Activated naive CD8-positive, alpha-beta T cell treated with anti-CD3 and anti-CD28 coated beads, Interleukin-2, amount 10 ng/mL, durations not matched to agents 7 days and 5 days (primary cell): ENCODE measurements at places on chromosomes 2 and 18. TPM values are rescaled to one million over a fixed set of nuclear protein-coding genes. Genes with fewer than 3 reads are reported as not detected.

CD8B gene
- total RNA-seq = 483 TPM

ALPI gene
- not detected for total RNA-seq

HAAO gene
- total RNA-seq = 0.28 TPM

PRKAG3 gene
- total RNA-seq = not detected

UGT1A3 gene
- not detected for total RNA-seq

VWA3B gene
- not detected for total RNA-seq

ONECUT2 gene
- total RNA-seq = not detected

NXPH2 gene
- total RNA-seq = not detected

GEN1 gene
- 31.1 TPM for total RNA-seq

GPR75 gene
- total RNA-seq = 3.3 TPM

MAP3K19 gene
- total RNA-seq = not detected

NYAP2 gene
- total RNA-seq = not detected

LYG1 gene
- total RNA-seq = 2.5 TPM

PELI1 gene
- total RNA-seq = 25.7 TPM

DNA sequence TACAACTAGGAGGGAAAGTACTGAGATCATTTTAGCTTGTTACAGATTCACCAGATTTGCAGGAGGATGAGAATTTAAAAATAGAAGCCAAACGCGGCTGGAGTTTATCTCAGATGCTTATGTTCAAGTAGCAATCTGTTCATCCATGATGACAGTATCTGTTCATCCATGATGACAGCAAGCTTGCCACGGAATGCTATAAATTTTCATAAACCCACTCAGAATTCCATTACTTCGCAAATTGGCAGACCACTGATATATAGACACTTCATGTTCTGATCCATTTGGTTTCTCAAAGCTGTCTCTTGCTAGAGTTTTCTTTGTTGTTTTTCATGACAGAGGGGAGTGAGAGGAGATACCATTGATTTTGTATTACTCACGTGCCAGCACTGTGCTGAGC, 84.2 kb downstream of the GAREM1 start:
- no peak overlapping the region for H3K27ac ChIP-seq
- H3K4me1 ChIP-seq = no peaks in the 10 kb centered on the region
- H3K4me3 ChIP-seq = no peak overlapping the region
- H3K36me3 ChIP-seq = no peaks in the 10 kb centered on the region
- H3K27me3 ChIP-seq = peaks cover 17% of the 10 kb centered on the region

GRCh38 chr2:111032721-111033429, 87.8 kb upstream of the BCL2L11 start:
- DNase-seq = no peak
- no peaks in the 10 kb centered on the region for H3K36me3 ChIP-seq
- no peak overlapping the region for H3K4me3 ChIP-seq
- H3K4me1 ChIP-seq = peaks cover 3% of the 10 kb centered on the region
- no peak overlapping the region for H3K27ac ChIP-seq

DNA sequence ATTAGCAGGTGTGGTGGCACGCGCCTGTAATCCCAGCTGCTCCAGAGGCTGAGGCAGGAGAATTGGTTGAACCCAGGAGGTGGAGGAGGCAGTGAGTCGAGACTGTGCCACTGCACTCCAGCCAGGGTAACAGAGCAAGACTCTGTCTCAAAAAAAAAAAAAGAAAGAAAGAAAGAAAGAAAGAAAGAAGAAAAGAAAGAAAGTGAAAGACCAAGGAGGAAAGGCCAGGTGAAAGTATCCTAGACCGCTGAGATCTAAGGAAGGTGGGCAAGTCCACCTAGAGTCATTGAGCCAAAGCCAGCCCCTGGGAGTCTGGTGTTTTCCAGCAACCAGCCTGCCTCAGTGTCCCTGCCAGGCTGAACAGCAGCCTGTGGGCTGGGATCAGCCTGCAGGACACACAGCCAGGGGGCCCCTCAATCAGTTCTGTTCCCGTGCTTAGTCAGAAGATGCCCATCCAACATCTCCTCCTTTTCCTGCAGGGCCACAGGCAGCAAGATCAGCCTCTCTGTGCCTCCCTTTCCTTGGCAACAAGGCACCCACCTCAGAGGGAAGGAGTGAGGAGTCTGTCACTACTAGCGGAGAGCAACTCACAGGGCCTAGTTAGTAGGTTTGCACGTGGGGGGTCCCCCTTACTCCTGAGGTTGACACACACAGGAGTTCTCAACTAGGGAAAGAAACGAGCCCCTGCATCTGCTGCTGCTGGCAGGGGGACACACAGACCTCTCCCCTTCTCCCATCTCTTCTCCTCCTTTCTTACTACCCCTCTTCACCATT, 64.1 kb downstream of the SMAD7 start:
- peak overlapping the region; percentile 61 for H3K27ac ChIP-seq
- no peaks in the 10 kb centered on the region for H3K36me3 ChIP-seq
- peak; percentile 13 for DNase-seq

GRCh38 chr2:116952254-116952653, 862.2 kb upstream of the DDX18 start:
- no peaks in the 10 kb centered on the region for H3K4me1 ChIP-seq
- no peak overlapping the region for H3K27ac ChIP-seq
- no peak for DNase-seq
- H3K36me3 ChIP-seq = no peaks in the 10 kb centered on the region

DNA sequence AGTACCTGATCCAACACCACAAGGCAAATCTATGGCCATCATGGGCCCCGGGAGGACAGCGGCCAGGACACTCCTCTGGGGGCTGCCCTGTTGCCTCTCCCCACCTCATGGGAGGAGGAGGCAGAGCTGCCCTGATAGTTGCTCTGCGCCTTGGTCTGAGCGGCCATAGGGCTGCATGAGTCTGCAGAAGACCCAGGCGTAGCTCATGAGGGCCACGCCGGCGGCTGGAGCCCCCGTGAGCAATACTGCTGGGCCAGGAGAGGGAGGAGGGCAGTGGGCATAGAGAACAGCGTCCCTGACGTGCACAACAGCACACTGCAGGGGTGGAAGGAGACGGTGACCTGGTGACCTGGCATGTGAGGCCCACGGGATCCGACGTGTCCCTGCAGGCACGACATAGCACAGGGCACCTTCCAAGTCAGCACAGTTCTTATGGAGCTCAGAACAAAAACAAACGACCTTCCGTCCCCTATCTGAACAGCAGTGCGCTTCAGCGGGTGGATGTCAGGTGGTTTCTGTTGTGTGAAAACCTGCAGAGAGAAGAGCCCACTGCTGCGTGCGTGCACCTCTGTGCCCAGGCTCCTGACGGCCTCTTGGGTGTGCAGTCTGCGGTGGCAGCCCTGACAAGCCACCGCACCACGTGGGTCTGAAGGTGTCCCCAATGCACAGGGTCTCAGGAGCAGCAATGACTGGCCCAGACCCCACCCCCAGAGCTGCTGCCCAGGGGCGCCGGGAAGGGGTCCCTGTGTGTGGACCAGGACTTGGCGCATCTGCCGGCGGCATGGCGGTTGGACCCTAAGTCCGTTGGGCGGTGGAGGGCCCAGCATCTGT, 13.0 kb downstream of the STK25 start:
- no peak overlapping the region for H3K27ac ChIP-seq
- no peaks in the 10 kb centered on the region for H3K36me3 ChIP-seq
- no peak for DNase-seq
- H3K4me3 ChIP-seq = no peak overlapping the region
- no peaks in the 10 kb centered on the region for H3K27me3 ChIP-seq
- H3K4me1 ChIP-seq = no peaks in the 10 kb centered on the region

- H3K27me3 ChIP-seq = no peaks in the 10 kb centered on the region
- no peak for DNase-seq
- no peaks in the 10 kb centered on the region for H3K36me3 ChIP-seq
- H3K4me1 ChIP-seq = no peaks in the 10 kb centered on the region
- H3K27ac ChIP-seq = no peak overlapping the region
- no peak overlapping the region for H3K4me3 ChIP-seq
These were observed 259.6 kb upstream of the THUMPD2 start for GRCh38 chr2:40038646-40039045.

GRCh38 chr18:12401881-12402280, 5.8 kb upstream of the PRELID3A start:
- peaks cover 55% of the 10 kb centered on the region for H3K27me3 ChIP-seq
- no peak overlapping the region for H3K27ac ChIP-seq
- no peak for DNase-seq
- no peak overlapping the region for H3K4me3 ChIP-seq

DNA sequence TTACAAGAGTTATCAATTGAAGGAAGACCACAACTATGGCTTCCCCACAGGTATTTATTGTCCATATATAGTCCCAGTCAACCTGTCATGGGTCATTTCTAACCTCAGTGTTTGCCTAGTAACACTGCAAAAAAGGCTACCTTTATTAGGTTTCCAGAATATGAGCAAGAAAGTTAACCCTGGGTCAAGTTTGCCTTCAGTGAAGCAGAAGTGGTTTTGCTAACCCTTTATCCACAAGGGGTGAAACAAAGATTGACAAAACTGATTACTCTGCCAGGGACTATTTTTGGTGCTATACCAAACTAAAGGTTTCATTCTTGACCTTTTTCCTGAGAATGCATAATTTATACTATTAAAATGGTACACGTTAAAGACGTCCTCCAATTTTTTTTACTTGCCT, 28.8 kb downstream of the SP100 start:
- peaks cover 61% of the 10 kb centered on the region for H3K4me1 ChIP-seq
- peaks cover 60% of the 10 kb centered on the region for H3K36me3 ChIP-seq
- DNase-seq = no peak
- no peaks in the 10 kb centered on the region for H3K27me3 ChIP-seq

GRCh38 chr2:100940766-100941645, 61.1 kb upstream of the RPL31 start:
- peak overlapping the region; percentile 62 for H3K4me3 ChIP-seq
- H3K27me3 ChIP-seq = no peaks in the 10 kb centered on the region

DNA sequence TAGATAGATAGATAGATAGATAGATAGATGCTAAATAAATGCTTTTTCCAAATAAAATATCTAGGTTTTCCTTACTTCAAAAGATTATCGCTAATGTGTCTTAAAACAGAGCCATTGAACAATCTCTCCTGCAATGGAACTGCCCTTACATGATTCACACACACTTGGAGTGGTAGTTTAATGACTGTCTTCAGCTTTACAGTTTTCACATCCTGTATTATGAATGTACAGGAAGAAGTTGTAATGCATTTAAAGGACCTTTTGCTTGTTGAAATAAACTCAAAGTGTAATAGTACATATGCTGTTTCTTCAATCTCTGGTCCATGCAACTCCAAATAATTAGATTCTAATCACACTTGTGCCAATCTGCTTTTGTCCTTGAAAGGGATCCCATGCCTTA, 797.6 kb upstream of the CDH2 start:
- H3K27me3 ChIP-seq = no peaks in the 10 kb centered on the region
- H3K4me1 ChIP-seq = no peaks in the 10 kb centered on the region
- no peak overlapping the region for H3K27ac ChIP-seq
- no peak overlapping the region for H3K4me3 ChIP-seq

GRCh38 chr2:156763174-156763573, 327.0 kb downstream of the GPD2 start:
- no peak overlapping the region for H3K27ac ChIP-seq
- peaks cover 2% of the 10 kb centered on the region for H3K27me3 ChIP-seq
- peaks cover 2% of the 10 kb centered on the region for H3K4me1 ChIP-seq
- DNase-seq = no peak
- no peaks in the 10 kb centered on the region for H3K36me3 ChIP-seq

GRCh38 chr2:211741966-211742365, 796.6 kb downstream of the ERBB4 start:
- H3K27me3 ChIP-seq = no peaks in the 10 kb centered on the region
- no peak overlapping the region for H3K4me3 ChIP-seq
- no peaks in the 10 kb centered on the region for H3K36me3 ChIP-seq
- DNase-seq = no peak
- no peak overlapping the region for H3K27ac ChIP-seq
- no peaks in the 10 kb centered on the region for H3K4me1 ChIP-seq

DNA sequence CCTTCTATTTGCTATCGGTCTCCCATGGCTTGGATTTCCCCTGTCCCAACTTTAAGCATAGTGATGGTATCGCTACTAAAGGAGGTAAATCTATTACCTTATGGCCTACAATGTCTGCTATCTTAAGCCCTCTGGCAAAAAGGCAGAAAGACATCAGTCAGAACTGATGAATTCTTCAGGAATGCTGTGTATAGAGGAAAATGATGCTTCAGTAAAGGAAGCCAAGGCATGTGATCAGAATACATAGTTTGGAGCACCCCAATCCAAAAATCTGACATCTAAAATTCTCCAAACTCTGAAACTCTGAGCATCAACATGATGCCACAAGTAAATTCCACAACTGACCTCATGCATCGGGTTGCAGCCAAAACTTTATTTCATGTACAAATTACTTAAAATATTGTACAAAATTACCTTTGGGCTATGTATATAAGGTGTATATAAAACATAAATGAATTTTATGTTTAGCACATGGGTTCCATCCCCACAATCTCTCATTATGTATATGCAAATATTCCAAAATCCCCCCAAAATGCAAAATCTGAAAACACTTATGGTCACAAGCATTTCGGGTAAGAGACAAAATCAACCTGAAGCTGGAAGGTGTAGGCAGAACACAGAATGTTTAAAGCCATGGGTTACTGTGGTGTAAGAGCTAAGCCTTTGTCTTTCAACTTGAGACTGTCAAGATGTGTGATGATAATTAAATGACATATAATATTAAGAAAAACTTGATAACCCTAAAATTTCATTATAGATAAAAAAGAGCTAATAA, 66.2 kb downstream of the CUL3 start:
- no peaks in the 10 kb centered on the region for H3K27me3 ChIP-seq
- no peak overlapping the region for H3K27ac ChIP-seq
- no peak for DNase-seq
- H3K4me3 ChIP-seq = no peak overlapping the region
- H3K4me1 ChIP-seq = peaks cover 30% of the 10 kb centered on the region

- no peak for DNase-seq
- H3K27me3 ChIP-seq = peaks cover 4% of the 10 kb centered on the region
- no peak within 1 kb of the TSS for H3K27ac ChIP-seq
- no peak within 1 kb of the TSS for H3K4me3 ChIP-seq
- H3K36me3 ChIP-seq = no peaks in the 10 kb centered on the region
These were observed at the start of gene SNORC for GRCh38 chr2:232870018-232870765. Gene SNORC (plus strand): TSS chr2:232870264. CDS start chr2:232870342, 78 bp downstream.

DNA sequence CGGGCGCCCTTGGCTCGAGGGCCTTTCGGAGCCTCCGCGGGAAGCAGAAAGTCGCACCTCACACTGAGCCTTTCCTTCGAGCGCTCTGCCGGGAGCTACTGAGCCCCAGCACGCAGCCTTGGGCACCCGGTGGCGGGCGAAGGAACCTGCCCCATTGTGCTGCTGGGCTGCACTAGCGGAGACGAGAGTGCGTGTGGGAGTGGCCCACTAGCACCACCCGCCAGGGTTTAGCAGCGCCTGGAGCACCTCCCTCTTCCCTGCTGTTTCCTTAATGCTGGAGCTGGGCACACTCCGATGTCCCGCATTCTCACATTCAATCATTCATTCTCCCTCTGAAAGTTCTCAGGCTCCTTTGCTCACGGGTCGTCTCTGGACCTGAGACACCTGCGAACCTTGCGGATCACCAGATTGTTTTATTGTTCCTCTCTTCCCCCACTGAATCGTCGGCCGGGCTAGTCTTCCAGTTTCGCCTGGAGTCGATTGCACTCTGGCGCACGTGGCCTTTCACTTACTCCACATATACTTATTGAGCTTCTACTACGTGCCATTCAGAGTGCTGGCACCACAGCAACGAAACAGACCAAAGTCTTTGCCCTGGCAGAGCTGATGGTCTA, 8.5 kb upstream of the PAX3 start:
- peaks cover 6% of the 10 kb centered on the region for H3K36me3 ChIP-seq
- H3K27ac ChIP-seq = no peak overlapping the region
- H3K4me3 ChIP-seq = peak overlapping the region; percentile 44
- H3K27me3 ChIP-seq = peaks cover 98% of the 10 kb centered on the region
- peaks cover 24% of the 10 kb centered on the region for H3K4me1 ChIP-seq
